ENCODE measurements at places on chromosomes 2 and 18. TPM values are rescaled to one million over a fixed set of nuclear protein-coding genes. Genes with fewer than 3 reads are reported as not detected.

DNA sequence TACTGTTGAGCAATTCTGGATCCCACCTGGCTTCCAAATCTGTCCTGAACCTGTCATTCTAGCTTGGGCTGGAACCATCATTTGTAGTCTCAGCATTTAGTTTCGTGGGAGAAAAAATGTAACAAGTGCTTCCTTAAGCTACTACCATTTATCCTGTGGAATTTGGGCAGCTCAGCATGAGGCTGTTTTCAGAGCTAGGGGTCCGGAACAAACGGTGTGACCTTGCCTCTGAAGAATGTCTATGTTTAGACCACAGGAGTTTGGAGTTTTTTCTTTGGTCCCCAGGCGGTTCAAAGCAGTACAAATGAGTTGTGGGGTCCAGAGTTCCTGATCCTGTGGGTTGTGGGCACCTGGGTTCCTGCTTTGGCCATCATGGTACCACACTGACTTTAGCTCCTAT, 59.1 kb upstream of the TMEM178A start:
- no peak for DNase-seq

Gene CRYGC
- polyA plus RNA-seq: not detected

Gene PAX8
- polyA plus RNA-seq: 1.5 TPM

DNA sequence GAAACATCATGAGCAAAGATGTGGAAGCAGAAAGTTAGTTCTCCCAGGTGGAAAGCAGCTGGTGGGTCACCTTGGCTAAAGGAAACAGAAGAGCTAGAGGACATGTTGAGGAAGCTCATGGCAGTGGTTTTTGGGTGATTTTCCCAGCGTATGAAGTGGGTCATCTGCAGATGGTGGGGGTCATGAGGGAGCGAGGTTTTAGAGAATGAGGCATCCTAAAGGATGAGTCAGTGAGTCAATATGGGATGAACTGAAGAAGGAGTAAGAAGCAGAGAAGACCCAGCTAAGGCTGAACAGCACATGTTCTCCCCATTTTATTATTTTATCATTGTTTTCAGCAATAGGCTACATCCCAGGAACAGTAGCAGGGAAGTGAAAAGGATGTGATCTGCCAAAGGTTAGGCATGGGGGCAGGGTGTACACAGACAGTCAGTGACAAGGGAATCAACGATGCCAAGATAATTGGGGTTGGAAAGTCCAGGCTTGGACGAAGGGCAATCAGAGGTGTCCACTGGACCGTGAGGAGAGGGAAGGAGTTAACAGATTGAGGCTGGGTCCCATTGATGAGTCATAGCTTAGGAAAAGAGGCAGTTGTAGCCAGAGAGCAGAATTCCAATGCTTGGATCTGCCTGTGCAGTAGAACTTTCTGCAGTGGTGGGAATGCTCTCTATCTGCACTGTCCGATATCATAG, 289.3 kb upstream of the RAB12 start:
- DNase-seq: no peak

GRCh38 chr18:10142056-10142455, 228.2 kb downstream of the VAPA start:
- DNase-seq: no peak

- DNase-seq: no peak
Observed at GRCh38 chr2:101256316-101256715, 3.6 kb downstream of the CNOT11 start.

Gene ABCG5
- not detected for polyA plus RNA-seq

DNA sequence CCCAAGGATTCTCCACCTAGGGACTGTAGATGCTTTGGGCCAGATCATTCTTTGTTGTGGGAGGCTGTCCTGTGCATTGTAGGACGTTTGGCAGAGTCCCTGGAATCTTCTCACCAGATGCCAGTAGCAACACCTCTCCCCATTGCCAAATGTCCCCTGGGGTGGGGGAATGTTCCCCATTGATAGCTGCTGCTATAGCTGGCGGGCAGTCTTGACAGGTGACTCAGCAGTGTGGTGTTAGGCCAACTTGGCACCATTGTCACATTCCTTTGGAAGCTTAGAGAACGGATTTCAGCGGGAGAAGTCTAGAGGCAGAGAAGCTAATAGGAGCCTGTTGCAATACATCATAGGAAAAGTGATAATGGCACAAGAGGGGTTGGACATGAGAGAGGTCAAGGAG, 495.7 kb upstream of the SMIM21 start:
- DNase-seq: peak; percentile 65

Gene IL1RN
- 0.13 TPM for polyA plus RNA-seq

DNA sequence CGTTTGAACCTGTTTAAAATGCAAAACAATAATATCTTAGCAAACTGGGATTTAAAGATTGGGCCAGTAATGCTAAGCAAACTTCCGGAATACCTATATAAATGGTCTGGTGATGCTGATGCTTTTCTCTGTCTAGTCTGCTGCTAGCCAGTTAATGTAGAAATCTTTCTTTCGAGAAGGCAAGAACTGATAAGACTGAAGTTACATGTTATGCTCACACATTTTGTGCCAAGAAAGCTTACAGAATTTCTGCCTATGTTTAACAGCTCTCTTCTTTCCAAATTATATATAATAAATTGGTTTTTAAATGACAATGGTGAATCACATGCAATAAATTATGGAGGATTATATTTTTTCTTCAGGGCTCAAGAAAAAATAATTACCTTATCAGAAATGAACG, 37.9 kb downstream of the GCA start:
- DNase-seq: no peak

GRCh38 chr2:160408173-160408958, 85.2 kb downstream of the RBMS1 start:
- peak; percentile 38 for DNase-seq

Gene ANTXR1
- polyA plus RNA-seq: 192 TPM

GRCh38 chr2:191870744-191871143, 23.9 kb upstream of the CAVIN2 start:
- peak; percentile 32 for DNase-seq

Gene NEB
- polyA plus RNA-seq: 0.31 TPM

DNA sequence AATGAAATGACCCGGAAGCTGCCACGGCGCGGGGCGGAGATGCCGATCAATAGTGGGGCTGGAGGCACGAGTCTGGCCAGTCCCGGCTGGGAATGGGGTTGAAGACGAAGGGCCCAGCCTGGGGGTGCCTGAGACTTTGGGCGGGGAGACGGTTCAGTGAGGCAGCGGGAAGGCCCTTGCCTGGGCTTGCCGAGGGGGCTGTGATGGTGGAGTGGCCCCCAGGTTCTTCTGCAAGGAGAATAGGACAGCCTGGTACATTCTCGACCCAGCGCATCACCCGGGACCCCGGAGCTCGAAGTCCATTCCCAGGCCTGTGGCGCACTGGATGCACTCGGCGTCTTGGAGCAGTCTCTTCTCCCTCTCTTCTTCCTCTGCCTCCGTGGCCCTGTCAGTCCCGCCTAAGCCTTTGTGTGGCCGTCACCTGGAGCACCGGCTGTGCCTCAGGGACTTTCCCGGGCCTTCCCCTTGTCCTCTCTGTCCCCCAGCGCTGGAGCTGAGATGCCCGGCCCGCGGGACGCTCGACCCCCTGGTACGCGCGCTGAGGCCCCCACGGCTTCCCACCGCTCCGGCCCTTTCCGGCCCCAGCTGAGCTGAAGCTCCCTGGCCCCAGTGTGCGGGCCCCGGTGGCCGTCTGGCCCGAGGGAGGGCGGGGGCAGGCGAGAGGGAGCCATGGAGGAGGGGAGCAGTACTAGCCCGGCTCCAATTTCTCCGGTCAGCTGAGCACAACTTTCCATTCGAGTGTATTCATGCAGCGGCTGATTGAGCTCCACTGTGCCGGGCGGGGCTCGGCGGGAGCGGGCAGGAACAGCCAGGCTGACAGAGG, 8.0 kb downstream of the SIX3 start:
- no peak for DNase-seq

DNA sequence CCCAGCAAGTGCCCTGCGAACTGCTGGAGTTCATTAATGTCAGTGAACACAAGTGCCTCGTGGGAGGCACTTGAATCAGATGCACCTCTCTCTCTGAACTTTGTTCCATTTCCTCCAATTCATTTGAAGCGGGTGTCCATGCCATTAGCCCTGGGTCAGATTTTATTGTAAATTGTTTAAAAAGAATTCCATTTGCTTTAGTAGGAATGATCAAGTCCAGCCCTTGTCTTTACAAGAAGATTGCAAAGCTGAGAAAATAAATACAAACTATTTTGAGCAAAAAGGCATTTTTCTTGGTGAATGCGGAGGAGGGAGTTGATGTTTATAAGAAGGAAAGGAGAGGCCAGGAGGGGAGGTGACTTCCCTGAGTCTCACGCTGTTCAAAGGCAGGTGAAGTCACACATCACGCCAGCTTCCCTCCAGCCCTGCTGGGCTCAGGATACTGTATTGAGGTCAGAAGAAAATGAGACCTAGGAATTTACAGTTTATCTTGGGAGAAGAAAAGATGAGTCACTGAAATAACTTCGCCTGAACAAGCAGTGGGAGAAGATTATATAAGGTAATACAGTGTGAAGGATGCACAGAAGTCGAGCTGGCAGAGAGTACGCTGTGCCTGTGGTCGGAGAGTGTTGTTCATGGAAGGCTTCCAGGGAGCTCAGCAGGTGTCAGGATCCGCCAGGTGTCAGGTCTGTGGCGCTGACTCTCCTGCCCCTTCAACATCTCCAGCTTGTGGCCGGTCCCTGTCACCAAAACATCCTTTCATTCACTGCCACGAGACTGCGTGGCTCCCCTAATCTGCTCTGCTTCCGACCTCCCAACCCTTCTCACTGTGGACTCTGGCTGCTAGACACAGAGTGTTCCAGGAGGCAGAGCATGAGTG, 36.5 kb downstream of the EFR3B start:
- DNase-seq: peak; percentile 88

DNA sequence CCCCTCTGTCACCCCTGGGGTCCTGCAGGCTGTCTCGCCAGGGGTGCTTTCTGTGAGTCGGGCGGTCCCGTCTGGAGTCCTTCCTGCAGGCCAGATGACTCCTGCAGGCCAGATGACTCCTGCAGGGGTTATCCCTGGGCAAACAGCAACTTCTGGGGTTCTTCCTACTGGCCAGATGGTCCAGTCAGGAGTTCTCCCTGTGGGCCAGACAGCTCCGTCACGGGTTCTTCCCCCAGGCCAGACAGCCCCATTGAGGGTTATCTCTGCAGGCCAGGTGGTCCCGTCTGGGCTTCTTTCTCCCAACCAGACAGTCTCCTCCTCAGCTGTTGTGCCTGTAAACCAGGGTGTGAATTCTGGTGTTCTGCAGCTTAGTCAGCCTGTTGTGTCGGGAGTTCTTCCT, 27.6 kb downstream of the ADNP2 start:
- no peak for DNase-seq

Data from A549 (cell line).